ENCODE measurements at places on chromosomes 13 and 19.

GRCh38 chr19:42095814-42096230, 19.9 kb downstream of the ZNF574 start:
- DNase-seq: no peak

GRCh38 chr19:17790059-17790780, 4.7 kb upstream of the B3GNT3 start:
- no peak for DNase-seq

DNA sequence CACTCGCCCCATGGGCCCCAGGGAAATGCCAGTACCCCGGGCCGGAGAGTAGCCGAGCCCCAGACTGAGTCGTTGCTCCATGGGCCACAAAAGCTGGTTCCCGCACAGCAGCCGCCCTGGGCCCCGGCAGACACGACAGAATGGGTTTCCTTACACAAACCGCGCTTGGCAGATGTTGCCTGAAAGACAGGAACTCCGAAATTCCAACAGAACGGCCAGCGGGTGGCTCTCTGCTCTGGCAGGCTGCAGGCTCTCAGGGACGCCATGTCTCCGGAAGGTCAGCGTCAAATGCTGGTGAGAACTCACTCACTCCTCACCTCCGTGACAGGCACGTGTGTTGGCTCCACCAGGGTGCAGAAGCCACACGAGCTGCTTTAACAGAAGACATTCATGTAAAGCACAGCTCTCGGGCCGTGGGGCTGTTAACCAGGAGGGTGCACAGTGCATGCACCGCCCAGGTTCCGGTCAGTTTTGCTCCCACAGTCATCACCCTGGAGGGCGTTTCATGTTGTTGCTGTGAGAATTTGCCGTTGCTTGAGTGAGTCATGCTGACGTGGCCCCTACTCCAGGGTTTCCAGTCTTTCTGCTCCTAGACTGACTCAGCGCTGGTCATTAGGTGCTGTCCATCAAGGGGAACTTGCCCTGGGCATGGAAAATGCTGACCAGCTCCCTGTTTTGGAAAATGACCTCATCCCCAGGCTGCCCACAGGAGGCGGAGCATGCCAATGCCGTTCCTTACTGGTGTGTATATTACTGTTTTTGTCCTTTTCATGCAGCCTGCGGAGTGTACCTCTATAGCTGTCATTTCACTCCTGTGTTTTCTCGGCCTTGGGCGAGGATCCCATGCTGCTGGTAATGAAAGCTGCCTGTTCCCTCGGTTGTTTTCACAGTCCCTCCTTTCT, 44.8 kb downstream of the ANKRD10 start:
- DNase-seq: peak; percentile 58

- no peak for DNase-seq
Observed at GRCh38 chr13:92806215-92806614, 420.4 kb upstream of the GPC6 start.

DNA sequence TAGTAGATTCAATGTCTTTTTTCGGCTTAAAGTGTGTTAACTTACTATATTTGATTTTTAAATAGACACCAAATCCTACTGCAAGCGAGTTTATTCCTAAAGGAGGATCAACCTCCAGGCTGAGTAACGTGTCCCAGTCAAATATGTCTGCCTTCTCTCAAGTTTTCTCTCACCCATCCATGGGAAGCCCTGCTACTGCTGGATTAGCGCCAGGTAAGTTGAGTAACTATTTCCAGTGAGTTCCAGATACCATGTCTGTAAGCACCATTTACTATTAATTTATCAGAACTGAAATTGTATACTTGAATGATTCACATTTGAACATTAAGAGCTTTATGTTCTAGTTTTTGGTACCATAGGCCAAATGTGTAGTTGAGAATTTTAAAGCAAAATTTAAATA, 81.8 kb downstream of the PAN3 start:
- DNase-seq: no peak

DNA sequence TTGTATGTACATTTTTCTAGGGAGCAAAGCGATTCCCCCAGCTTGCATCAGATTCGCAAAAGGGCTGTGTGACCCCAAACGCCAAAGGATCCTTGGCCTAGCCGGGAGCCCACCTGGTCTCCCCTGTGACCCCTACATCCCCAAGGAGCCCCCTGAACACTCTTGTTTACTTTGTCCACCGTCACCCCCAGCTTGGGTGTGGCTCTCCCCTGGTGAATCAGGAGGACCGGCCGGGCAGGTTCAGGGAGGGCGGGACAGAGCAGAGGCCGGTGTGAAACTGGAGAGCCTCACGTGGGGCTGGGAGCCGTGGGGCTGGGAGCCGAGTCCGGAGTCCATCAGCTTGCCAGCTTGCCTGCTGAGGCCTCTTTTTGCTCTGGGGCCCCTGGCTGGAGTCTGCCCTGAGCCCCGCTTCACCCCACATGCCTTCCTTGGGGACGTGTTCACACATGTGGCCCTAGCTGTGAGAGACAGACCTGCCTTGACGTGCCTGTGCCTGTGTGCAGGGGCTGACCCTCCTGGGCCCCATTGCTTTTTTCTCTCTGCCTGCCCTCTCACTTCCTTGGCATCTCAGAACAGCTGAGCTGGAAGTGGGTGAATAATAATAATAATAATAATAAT, 2.0 kb downstream of the ITPKC start:
- no peak for DNase-seq

GRCh38 chr13:40586886-40587565, 79.4 kb downstream of the FOXO1 start:
- no peak for DNase-seq

- DNase-seq: peak; percentile 50
Observed at GRCh38 chr19:38255383-38256014, 675 bp downstream of the PPP1R14A start.

GRCh38 chr19:46189971-46190888, 39.3 kb upstream of the IGFL1 start:
- DNase-seq: no peak

All from SK-N-SH (cell line).